ENCODE measurements at places on chromosomes 6 and 20.

- DNase-seq: peak; percentile 31
These were observed 80.2 kb downstream of the PLCB1 start for GRCh38 chr20:8212286-8212685.

DNA sequence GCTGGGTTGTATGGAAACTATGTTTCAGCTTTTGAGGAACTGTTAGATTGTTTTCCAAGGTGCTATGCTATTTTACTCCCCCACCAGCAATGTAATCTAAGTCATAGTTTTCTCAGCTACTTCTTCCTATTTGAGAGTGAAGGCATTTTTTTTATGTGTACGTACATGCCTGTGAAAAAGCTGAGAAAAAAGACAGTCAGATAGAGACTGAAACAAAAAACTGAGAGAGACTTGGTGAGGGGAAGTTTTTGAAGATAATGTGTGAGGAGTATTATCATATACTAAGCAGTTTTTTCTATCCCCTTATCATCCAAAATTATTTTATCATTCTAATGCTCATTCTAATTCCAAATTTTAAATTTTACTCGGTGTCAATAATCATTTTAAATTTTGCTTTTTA is 780.0 kb downstream of the BCKDHB start:
- no peak for DNase-seq

DNA sequence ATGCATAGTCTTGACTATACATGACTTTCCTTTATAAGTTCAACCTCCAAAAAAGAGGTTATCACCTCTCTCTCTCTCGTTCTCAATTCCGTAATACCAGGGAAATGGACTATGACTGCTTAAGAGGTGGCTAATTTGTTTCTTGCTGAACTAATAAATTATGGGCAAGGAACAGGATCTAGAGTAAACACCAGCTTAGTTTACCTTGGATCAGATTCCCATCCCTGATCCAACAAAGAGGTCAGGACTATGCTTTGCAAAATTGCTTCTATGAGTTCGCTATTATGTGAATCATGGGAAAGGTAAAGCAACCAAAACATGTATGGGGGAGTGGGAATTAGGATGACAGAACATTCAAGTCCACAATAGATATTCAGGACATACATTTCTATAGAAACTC is 630.7 kb downstream of the HACE1 start:
- no peak for DNase-seq

- DNase-seq: peak; percentile 42
These were observed 13.7 kb downstream of the TAB2 start for GRCh38 chr6:149331043-149331807.

- DNase-seq: peak; percentile 52
These were observed 1.0 kb upstream of the NXT1 start for GRCh38 chr20:23349338-23350195.

DNA sequence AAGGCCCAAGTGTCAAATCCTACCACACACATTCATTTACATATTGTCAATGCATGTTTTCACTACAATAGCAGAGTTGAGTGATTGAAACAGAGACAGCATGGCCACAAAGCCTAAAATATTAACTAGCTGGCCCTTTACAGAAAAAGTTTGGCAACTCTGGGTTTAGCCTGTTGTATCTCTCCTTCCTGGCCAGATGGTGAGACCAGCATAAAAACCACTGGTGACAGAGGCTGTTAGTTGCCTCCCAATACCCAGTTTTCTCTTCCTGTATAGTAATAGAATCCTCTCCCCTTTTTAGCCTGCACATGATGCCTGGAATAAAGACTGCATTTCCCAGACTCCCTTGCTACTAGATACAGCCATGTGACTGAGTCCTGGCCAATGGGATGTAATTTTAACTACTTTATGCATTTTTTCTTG is 100.0 kb upstream of the TAB2 start:
- no peak for DNase-seq

DNA sequence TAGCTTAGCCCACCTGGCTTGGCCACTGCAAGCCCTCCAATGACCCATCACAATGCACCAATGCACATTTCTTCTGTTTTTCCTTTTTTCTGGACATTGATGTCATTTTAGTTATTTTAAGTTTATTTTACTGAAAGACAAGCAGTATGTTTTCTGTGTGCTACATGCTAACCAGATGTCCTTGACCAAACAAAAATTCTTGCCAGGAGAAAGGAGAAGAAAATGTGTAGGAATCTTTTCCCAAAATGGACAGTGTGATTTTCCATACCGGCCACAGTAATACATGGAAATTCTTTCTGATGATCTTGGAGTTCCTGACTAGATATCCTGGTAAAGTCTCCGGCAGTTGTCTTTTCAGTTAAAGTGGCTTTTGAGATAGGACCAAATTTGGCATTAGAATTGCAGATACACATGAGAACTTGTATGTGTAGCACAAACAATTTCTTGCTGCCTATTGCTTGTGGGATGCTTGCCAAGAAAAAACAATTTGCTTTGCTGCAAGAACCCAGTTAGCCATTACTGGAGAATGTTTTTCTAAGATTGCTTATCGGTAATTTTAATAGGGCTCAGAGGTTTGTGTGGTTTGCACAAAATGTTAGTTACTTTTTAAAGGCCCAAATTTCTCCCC is 696.5 kb upstream of the CITED2 start:
- DNase-seq: peak; percentile 67

- no peak for DNase-seq
These were observed 159.2 kb upstream of the ARG1 start for GRCh38 chr6:131413831-131414191.

GRCh38 chr20:8156235-8157079 is 24.4 kb downstream of the PLCB1 start:
- peak; percentile 39 for DNase-seq

DNA sequence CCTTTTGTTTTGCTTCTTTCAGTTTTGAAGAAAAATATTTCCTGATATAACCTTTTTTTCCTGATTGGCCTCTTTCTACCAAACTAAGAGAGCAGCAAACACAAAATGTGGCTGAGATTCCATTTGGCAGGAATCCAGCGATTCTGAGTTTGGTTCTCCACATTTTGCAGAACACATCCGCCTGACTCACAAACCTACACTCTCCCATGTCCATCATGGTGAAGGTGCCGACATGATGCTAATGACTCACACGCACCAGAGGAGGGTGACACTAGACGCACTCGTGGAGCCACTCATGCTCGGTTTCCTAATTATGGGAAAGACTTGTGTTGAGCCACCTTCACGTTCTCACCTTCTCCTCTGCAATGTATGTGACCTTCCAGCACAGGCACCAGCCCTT is 45.9 kb upstream of the DUSP22 start:
- DNase-seq: peak; percentile 57

GRCh38 chr6:75842732-75843131 is 93.7 kb downstream of the MYO6 start:
- DNase-seq: no peak

DNA sequence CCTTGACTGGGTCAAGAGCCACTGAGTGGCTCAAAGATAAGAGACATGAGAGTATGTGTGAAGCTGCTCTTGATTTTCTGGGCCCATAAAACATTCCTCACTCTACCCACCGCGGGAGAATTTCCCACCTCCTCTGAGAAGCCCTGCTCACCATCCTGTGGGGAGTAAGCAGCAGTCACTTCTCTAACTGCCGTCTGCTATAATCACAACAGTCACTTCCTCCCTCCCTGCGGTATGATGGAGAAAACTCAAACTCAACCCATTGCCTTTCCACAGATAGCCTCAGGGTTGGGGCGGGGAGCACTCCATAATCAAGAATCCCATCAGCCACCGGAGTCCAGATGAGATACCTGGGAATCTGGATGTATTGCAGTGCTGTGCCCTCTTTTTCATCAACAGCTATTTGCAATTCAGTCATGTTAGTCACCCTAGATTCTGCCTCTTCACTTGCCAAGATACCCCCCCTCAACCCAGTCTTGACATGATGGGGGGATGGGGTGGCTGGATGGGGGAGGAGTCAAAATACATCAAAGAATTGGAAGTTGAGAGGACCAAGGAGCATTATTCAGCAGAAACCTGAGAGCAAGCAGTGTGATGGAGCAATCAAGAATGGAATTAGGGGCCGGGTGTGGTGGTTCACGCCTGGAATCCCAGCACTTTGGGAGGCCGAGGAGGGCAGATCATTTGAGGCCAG is 5.1 kb downstream of the MOCS1 start:
- DNase-seq: no peak

GRCh38 chr6:116359131-116359530 is 11.6 kb upstream of the DSE start:
- DNase-seq: no peak

DNA sequence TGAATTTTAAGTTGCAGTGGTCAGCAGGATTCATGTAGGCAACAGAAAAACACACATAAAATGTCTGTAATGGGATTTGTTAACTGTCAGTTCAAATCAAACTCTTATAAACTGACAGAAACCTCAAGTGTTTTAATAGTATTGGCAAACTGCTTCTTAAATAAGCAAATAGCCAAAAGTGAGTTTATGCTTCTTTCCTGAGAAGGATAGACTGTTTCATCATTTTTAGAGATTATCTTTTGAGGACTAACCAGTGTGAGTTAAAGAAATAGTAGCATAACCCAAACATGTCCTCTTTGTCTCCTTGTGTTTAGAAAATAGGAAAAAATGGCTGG is 68.0 kb downstream of the AIG1 start:
- DNase-seq: no peak

GRCh38 chr6:125558241-125558843 is 191.1 kb upstream of the HEY2 start:
- DNase-seq: no peak

DNA sequence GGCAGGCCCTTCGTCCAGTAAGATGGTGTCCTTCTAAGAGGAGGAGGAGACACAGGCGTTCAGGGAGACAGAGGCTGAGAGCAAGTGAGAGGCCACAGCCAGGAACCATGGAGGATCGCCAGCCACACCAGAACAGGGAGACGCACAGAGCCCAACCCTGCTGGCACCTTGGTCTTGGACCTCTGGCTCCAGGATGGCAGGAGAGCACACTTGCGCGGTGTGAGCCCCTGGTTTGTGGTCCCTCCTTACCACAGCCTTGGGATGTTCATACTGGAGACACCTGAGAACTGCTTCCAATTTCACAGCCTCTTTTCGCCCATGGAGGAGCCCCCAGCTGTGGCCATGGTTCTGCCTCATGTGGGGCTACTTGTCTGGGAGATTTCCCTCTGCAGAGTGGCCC is 222.4 kb downstream of the DLL1 start:
- no peak for DNase-seq

GRCh38 chr6:162184465-162184864 is 543.1 kb downstream of the PRKN start:
- DNase-seq: no peak

- no peak for DNase-seq
These were observed 94.4 kb downstream of the CD83 start for GRCh38 chr6:14212020-14212419.

DNA sequence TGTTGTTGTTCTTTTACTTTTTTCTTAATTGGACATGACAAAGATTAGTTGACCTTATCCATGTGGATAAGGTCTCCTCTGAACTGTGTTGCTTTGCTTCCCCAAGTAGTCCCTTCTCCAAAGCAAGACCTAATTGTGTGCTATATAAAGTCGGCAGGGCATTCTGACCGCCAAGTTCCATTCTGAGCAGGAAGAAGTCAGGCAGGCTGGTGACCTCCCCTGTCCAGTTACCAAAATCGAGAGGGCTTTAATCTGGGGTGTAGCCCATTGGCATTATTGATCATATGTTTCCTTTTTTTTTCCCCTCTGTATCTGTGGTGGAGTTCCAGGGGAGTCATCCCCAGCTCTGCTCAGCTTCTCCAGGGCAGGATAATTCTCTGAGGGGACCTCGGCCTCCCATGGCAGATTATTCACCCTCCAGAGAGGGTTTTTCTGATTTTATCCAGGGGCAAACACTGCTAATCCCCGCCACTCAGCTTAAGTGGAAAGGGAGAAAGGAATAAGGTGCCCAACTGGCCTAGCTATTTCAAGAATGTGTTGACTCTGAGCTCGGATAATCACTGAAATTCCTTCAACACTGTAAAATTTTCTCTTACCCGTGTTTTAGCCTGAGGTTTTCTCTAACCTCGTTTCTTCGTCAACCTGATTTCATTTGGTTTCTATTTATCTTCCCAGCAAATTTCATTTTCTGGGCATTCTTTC is 71.8 kb upstream of the L3MBTL3 start:
- DNase-seq: no peak

- DNase-seq: no peak
These were observed 61.4 kb downstream of the SYTL3 start for GRCh38 chr6:158711264-158711663.

DNA sequence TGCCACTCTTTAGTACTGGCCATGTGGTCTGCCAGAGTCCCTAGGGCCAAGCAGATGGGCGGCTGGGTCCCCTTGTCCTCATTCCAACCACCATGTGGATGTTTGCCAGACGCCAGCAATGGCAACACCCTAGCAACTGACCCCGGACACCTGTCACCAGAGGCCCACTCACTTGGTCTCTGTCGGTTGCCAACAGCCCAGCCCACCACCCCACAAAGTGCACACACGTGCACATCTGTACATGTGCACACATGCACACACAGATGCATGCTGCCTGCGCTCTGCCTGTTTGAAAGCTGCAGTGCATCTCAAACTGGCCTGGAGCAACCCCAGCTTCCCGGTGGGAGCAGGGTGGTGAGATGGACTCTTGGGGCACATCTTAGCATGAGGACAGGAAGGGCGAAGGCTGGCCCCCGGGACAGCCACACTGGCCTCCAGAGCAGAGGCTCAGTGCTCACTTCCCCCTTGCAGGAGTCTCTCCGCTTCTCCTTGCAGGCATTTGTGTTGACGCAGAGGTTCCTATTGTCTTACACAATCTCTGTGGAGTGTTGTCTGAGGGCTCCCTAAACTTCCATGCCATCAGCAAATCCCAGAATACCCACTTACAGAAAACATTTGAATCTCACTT is 54.0 kb downstream of the PSMG4 start:
- no peak for DNase-seq

GRCh38 chr20:8557711-8558110 is 425.6 kb downstream of the PLCB1 start:
- peak; percentile 63 for DNase-seq

DNA sequence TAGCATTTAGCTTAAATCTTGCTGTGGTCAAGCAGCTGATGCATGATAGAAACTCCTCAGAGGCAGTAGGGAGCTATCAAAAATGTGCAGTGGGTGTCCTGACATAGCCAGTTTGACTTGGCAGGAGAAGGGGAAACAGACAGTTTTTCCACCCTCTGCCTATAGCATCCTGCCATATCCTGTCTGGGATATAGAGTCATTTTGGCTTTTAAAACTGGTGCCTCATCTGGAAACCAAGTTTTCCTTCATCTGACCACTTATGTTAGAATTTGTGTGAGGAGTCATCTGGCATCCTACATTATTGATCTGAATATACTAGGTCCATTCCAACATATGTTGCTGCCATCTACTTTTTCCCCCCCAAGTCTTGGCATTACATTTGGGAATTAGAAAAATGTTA is 284.1 kb downstream of the CD109 start:
- DNase-seq: no peak

GRCh38 chr6:122998403-122998975 is 2.5 kb downstream of the CLVS2 start:
- no peak for DNase-seq

GRCh38 chr6:10080561-10080960 is 334.3 kb downstream of the TFAP2A start:
- no peak for DNase-seq

All from fibroblast of mammary gland (primary cell).